ENCODE measurements at places on chromosomes 12 and 14.

- DNase-seq, result no peak
Observed at GRCh38 chr12:22396735-22397134, 62.2 kb upstream of the ST8SIA1 start.

- DNase-seq, result no peak
Observed at GRCh38 chr12:92735131-92735721, 32.4 kb downstream of the PLEKHG7 start.

GRCh38 chr12:108307006-108307405, 32.1 kb downstream of the CMKLR1 start:
- DNase-seq, result no peak

- DNase-seq, result no peak
Observed at GRCh38 chr12:80299219-80299618, 144.8 kb upstream of the PTPRQ start.

- DNase-seq, result no peak
Observed at GRCh38 chr12:48023386-48023785, 19.1 kb upstream of the COL2A1 start.

All from GOT3 (cell line).